ENCODE measurements at places on chromosomes 3 and 15.

DNA sequence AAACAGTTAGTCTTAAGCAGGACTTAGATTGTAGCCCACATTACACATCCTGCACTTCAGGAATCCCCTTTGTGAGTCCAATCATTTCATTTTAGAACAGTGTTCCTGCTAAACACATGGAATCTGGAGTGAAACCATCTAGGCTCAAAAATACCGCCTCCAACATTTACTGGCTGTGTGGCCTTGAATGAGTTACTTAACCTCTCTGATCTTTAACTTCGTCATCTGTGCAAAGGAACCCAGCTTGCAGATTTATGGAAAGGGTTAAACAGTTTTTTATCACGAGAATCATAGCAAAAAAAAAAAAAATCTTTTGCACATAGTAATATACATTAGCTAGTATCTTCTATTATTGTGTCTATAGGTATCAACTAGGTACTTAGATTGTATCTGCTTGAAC lies 8.0 kb upstream of the LRTM1 start:
- no peak for DNase-seq

- no peak for DNase-seq
Observed at GRCh38 chr15:76903251-76903681, 1.9 kb downstream of the SCAPER start.

GRCh38 chr15:47027322-47027946 lies 689.9 kb upstream of the SEMA6D start:
- DNase-seq: no peak

DNA sequence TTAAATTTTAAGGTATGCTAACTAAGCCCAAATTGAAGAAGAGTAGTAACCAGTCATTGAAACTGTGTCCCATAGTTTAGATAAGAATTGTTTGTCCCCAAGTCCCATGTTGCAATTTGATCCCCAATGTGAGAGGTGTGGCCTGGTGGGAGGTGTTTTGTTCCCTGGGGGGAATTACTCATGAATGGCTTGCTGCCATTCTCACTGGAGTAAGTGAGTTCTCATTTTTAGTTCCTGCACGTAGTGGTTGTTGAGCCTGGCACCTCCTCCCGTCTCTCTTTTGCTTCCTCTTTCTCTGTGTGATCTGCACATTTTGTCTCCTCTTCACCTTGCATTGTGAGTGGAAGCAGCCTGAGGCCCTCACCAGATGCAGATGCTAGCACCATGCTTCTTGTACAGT lies 1271.0 kb downstream of the NSUN3 start:
- DNase-seq: no peak

- no peak for DNase-seq
Observed at GRCh38 chr3:158696618-158697017, 24.2 kb upstream of the LXN start.

Measured in activated CD4-positive, alpha-beta T cell treated with anti-CD3 and anti-CD28 coated beads for 1 hour (primary cell).